ENCODE measurements at places on chromosomes 3 and 15.

DNA sequence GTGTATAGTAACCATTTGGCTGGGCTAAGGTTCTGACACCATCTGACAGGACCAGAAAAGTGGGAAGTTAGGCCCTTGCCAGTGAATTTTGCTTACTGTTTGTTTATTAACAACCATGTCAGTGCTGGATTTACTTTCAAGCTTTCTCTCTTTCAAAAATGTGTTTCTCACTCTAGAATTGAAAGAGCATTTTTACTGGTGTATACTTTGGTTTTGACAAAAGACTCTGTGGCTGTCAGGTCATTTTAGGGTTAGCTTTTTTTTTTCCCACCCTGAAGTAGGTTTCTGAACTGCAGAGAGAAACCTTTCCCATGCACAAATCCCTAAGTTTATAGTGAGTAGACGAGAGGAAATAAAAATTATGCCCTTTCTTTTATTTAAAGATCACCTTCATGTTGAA lies 230.0 kb upstream of the TBC1D5 start:
- DNase-seq: no peak

GRCh38 chr15:72474466-72474911 lies 359 bp downstream of the ARIH1 start:
- DNase-seq: no peak

GRCh38 chr3:47612178-47612577 lies 33.5 kb upstream of the CSPG5 start:
- no peak for DNase-seq

DNA sequence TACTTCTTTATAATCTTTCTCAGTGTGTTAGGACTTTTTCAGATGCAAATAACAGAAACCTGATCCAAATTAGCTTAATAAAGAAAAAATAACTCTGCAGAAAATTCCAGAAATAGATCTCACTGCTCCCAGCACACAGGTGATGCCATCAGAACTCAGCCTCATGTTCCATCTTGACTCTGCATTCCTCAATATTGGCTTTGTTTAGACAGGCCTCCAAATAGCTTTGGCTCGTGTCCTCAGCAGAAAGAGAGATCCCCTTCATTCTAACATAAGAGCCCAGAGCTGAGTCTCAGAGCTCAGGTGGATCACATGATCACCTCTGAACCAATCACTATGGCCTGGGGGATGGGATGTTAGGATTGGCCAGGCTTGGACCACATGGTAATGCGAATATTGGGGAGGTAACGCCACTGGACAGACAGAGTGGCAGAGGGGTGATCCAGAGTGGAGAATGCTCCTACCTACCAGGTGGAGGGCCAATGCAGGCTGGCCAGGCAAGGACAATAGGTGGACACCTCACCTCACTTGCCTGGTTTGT lies 46.6 kb upstream of the TBC1D21 start:
- no peak for DNase-seq

GRCh38 chr3:10753964-10754363 lies 62.1 kb upstream of the SLC6A11 start:
- DNase-seq: no peak

DNA sequence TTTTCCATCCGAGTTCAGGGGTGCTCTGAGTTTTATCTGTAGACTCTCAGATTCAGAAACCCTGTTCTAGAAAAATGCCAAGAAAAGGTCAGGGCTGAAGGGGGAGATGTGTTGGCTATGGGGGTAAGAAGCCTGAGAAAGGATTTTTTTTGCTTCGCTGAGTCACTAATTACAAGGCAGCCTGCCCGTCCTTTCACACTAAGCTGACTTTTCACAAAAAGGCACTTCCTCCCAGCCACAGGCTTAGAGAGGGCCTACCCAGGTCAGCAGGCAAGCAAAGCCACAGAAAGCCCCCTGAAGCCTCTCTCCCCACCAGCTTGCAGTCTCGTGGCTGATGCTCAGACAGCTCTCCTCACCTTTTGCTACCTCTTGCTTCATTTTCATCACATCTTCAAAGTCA lies 192.6 kb upstream of the PRICKLE2 start:
- no peak for DNase-seq

- DNase-seq: no peak
Observed at GRCh38 chr3:64802460-64802859, 114.7 kb upstream of the ADAMTS9 start.

DNA sequence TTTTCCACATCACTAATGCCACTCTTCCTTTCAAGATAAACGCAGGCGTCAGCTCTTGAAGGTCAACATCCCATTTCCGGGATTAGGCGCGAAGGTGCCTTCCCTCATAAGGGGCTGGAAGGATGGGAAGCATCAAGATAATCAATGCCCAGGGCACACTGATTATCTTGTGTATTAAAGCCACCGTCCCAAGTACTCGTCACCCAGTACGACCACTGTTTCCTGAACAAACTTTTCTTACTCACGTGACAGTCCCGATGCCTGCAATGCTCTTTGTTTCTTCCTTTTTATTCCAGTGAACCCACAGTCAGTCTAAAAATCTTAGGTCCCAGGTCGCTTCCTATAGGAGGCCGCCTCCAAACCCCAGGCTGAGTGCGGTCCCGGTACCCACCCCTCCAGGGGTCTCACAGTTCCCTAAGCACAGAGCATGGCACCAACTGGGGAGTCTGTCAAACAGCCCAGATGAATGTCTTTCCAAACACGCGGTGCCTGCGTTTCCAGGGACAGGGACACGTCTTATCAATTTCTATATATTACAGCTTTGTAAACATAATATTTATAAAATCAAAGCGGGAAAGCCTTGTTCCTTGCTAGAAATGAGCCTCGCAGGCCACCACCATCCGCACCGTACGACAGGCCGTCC lies 589 bp downstream of the ANAPC13 start:
- no peak for DNase-seq

Measured in central memory CD4-positive, alpha-beta T cell (primary cell).